ENCODE measurements at places on chromosomes 13 and 19. TPM values are rescaled to one million over a fixed set of nuclear protein-coding genes. Genes with fewer than 3 reads are reported as not detected.

LRRC63 gene
- 1.1 TPM for total RNA-seq

MISP gene
- 14.9 TPM for total RNA-seq

CACTIN gene
- total RNA-seq, result 23.4 TPM

S1PR4 gene
- total RNA-seq, result 7.3 TPM

IGFL2 gene
- not detected for total RNA-seq

STOML3 gene
- 5.1 TPM for total RNA-seq

F7 gene
- total RNA-seq, result 0.21 TPM

FCGBP gene
- total RNA-seq, result 65.8 TPM

DNA sequence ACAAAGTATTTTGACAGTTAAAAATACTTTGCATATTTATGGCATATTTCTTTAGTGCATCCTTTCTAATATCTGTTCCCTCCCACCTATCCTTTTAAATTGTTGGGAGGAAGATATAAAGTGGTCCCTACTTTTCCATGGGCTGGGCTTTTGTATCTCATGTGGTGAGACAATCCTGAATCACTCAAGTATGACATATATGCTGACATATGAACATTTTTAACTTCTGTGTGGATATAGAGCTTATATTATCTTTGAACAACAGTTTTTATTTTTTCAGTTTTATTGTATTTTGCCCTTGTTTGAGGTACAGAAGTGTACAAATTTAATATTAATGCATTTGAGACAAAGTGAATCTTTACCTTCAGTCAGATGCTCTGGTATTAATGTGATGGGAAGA is 3.4 kb downstream of the ZMYM2 start:
- no peak overlapping the region for H3K27ac ChIP-seq
- H3K4me3 ChIP-seq, result no peak overlapping the region
- DNase-seq, result no peak
- H3K27me3 ChIP-seq, result no peaks in the 10 kb centered on the region
- H3K36me3 ChIP-seq, result peaks cover 1% of the 10 kb centered on the region

DNA sequence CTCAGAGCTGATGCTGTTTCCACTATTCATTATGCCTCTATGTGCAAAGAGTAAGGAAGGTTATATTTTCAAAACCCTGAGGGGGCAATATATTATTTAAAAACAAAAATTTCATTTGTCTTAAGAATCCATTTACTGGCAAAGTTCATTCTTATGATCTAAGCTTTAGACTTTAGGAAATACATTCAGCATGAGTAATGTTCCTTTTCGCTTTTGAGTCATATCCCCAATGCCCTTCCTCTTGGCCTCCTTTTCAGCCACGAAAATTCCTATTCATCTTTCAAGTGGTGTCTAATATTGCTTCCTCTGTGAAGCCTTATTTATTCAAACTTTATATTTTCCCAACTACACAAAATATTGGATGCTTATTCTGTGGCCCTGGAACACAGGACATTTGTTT is 1317.0 kb downstream of the PCDH9 start:
- no peak overlapping the region for H3K4me3 ChIP-seq
- no peaks in the 10 kb centered on the region for H3K4me1 ChIP-seq
- no peak overlapping the region for H3K27ac ChIP-seq
- no peak for DNase-seq
- H3K27me3 ChIP-seq, result no peaks in the 10 kb centered on the region

DNA sequence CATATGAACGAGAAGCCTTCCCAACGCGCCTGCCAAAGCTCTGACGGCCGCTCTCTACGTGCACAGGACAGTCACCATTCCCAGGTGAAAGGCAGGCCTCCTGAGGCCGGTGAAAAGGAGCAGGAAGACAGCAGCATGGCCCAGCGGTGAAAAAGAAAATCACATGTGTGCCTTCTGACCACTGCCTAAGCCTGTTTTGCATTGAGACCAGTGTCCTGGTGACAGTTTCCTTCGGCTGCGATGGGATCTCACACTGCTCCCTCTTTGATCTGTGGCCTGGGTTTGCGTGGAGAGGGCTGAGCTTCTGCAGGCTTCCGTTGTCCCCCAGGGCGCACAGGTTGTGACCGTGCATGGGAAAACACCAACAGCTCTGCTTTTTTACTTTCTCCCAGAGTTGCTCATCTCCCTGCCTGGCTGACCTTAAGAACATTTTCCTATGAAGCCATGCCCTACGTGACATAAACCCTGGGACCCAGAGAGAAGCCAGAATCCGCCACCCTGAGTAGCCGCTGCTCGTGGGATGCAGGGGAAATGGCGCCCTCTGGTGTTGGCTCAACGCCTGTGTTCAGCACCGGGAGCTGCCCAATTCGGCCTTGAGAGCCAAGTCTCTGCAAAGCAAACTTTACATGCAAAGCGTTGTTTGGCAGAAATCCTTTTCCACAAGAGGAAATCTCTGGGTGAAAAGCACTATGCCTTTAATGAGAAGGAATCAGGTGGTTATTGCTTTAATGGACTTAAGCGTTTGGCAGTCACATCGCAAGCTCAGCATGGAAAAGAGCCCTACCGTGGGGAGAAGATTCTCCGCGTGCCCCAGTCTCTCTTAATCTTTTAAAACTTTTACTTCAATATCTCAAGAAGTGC is 112.2 kb upstream of the GPR12 start:
- H3K4me1 ChIP-seq, result no peaks in the 10 kb centered on the region
- H3K4me3 ChIP-seq, result no peak overlapping the region
- peak; percentile 25 for DNase-seq
- H3K36me3 ChIP-seq, result no peaks in the 10 kb centered on the region

GRCh38 chr13:83941701-83942335 is 59.5 kb upstream of the SLITRK1 start:
- DNase-seq, result no peak
- no peaks in the 10 kb centered on the region for H3K27me3 ChIP-seq
- no peaks in the 10 kb centered on the region for H3K36me3 ChIP-seq
- H3K4me1 ChIP-seq, result no peaks in the 10 kb centered on the region

DNA sequence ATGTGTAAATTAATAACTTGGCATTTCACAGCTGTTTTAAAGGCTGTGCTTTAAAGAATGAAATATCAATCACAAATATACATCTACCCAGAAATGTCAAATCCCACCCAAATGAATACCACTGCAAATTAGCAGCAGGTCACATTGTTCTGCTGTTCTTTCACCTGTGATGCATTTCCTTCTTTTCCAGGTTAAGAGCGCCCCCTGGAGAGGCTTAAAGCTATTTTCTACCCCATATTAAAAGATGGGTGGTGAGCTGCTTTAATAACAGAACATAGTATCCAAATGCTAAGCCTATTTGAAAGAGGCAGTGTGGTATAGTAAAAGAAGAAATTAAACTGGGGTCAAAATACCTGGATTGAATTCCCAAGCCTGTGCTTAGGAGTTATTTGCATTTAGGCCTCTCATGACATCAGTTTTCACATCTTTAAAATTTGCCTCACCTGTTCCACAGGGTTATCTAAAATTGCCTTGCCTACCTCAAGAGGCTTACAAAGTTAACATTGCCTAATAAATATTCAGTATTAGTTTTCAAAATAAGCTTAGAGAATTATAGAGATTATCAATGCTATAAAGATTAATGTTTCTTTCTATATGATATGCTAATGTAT is 396.9 kb upstream of the SLITRK5 start:
- no peak overlapping the region for H3K27ac ChIP-seq
- H3K27me3 ChIP-seq, result no peaks in the 10 kb centered on the region
- H3K4me1 ChIP-seq, result no peaks in the 10 kb centered on the region
- no peak overlapping the region for H3K4me3 ChIP-seq
- no peaks in the 10 kb centered on the region for H3K36me3 ChIP-seq

GRCh38 chr19:1295169-1296012 is 9.7 kb downstream of the EFNA2 start:
- peak; percentile 30 for DNase-seq
- H3K36me3 ChIP-seq, result no peaks in the 10 kb centered on the region
- no peak overlapping the region for H3K27ac ChIP-seq
- H3K27me3 ChIP-seq, result peaks cover 2% of the 10 kb centered on the region
- peaks cover 6% of the 10 kb centered on the region for H3K4me1 ChIP-seq
- no peak overlapping the region for H3K4me3 ChIP-seq

GRCh38 chr13:25796474-25796873 is 255.3 kb downstream of the SHISA2 start:
- H3K27me3 ChIP-seq, result no peaks in the 10 kb centered on the region
- DNase-seq, result no peak
- no peak overlapping the region for H3K27ac ChIP-seq

DNA sequence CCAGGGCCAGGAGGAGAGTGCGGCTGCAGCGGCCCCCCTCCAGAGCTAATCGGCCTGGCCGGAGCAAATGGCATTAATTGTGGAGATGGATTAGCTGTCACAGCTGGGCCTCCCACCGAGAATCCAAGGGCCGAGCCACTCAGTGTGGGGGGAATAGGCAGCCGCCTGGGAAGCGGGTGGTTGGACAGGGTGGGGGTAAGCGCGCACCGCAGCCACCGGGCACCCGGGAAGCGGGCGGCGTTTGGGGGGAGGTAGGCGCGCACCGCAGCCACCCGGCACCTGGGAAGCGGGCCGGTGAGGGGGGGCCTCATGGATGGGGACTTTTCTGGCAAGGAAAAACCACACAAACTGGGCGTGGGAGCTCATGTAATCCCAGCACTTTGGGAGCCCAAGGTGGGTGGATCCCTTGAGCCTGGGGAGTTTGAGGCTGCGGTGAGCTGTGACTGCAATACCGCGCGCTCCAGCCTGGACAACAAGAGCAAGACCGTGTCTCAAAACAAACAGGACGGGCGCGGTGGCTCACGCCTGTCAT is 9.7 kb downstream of the R3HDM4 start:
- no peak overlapping the region for H3K27ac ChIP-seq
- no peak for DNase-seq
- no peaks in the 10 kb centered on the region for H3K27me3 ChIP-seq
- no peaks in the 10 kb centered on the region for H3K36me3 ChIP-seq
- no peaks in the 10 kb centered on the region for H3K4me1 ChIP-seq

DNA sequence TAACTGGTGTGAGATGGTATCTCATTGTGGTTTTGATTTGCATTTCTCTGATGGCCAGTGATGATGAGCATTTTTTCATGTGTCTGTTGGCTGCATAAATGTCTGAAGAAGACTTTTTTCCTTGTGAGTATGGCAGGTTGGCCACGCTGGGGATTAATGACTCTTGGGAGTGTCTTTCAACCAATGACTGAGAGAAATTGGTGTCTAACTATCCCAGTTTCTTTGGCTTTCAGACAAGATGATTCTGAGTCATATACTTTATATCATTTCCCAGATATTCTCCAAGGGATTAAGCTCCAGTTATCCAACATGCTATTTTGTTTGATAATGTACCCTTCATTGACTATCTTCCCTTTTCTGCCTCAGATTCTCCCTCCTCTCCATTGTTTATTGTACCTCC is 35.5 kb upstream of the CSNK1A1L start:
- H3K4me1 ChIP-seq, result no peaks in the 10 kb centered on the region
- no peak for DNase-seq
- no peak overlapping the region for H3K4me3 ChIP-seq
- no peaks in the 10 kb centered on the region for H3K36me3 ChIP-seq
- H3K27me3 ChIP-seq, result no peaks in the 10 kb centered on the region

GRCh38 chr19:43624933-43625332 is 5.5 kb upstream of the ZNF428 start:
- no peak overlapping the region for H3K27ac ChIP-seq
- DNase-seq, result no peak
- H3K27me3 ChIP-seq, result no peaks in the 10 kb centered on the region
- no peaks in the 10 kb centered on the region for H3K4me1 ChIP-seq

- peaks cover 7% of the 10 kb centered on the region for H3K4me1 ChIP-seq
- H3K36me3 ChIP-seq, result no peaks in the 10 kb centered on the region
- peak overlapping the region; percentile 78 for H3K27ac ChIP-seq
- H3K27me3 ChIP-seq, result no peaks in the 10 kb centered on the region
- DNase-seq, result no peak
Observed at GRCh38 chr19:3699741-3700241, 477 bp downstream of the PIP5K1C start.

GRCh38 chr13:29707876-29708543 is 112.5 kb upstream of the SLC7A1 start:
- no peak for DNase-seq
- peaks cover 5% of the 10 kb centered on the region for H3K4me1 ChIP-seq
- no peak overlapping the region for H3K27ac ChIP-seq
- H3K36me3 ChIP-seq, result no peaks in the 10 kb centered on the region
- H3K4me3 ChIP-seq, result no peak overlapping the region
- H3K27me3 ChIP-seq, result peaks cover 2% of the 10 kb centered on the region

- H3K27ac ChIP-seq, result no peak overlapping the region
- DNase-seq, result no peak
- H3K4me3 ChIP-seq, result no peak overlapping the region
- H3K36me3 ChIP-seq, result no peaks in the 10 kb centered on the region
- H3K4me1 ChIP-seq, result no peaks in the 10 kb centered on the region
Observed at GRCh38 chr19:30358821-30359580, 13.2 kb upstream of the ZNF536 start.

GRCh38 chr19:44648631-44649251 is 5.0 kb downstream of the PVR start:
- H3K27me3 ChIP-seq, result no peaks in the 10 kb centered on the region
- peaks cover 25% of the 10 kb centered on the region for H3K36me3 ChIP-seq
- no peak overlapping the region for H3K4me3 ChIP-seq
- peak; percentile 81 for DNase-seq
- peak overlapping the region; percentile 67 for H3K27ac ChIP-seq
- peaks cover 11% of the 10 kb centered on the region for H3K4me1 ChIP-seq

DNA sequence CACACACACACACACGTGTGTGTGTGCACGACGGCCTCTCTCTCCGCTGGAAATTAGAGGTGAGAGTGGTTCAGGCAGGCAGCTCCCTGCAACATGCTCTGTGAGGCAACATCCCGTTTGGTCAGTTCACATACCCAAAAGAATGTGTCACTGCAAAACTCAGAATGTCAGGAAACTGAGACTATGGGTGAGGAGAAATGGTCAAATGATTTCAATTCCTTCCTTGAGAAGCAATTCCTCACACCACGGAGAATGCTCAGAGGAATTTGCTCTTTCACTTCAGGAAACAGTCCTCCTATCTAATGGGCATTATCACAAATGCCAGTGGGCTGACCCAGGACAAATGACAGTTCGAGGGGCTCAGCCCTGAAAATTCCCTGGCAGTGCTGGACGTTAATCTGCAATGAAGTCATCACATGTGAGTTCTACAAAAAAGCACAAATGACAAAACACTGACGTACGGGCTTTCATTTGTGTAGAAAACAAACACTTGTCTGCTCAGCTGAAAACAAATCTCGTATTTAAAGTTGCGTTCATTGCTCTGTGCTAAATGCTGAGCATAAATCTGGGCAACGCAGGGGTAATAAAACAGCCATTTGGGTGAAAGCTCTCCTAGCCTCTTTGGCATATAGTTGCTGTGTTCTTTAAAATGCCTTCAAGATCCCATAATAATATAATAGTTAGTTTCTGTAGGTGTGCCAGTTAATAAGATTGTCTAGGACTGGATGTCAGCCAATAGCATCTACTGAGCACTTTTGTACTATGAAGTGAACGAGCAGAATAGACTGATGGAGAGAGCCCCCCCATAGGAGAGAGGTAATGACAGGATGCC is 18.6 kb upstream of the LATS2 start:
- H3K36me3 ChIP-seq, result no peaks in the 10 kb centered on the region
- peak overlapping the region; percentile 78 for H3K27ac ChIP-seq
- DNase-seq, result peak; percentile 46
- H3K27me3 ChIP-seq, result no peaks in the 10 kb centered on the region
- no peak overlapping the region for H3K4me3 ChIP-seq

- DNase-seq, result no peak
- no peaks in the 10 kb centered on the region for H3K4me1 ChIP-seq
- H3K4me3 ChIP-seq, result no peak overlapping the region
- no peaks in the 10 kb centered on the region for H3K36me3 ChIP-seq
- no peak overlapping the region for H3K27ac ChIP-seq
- H3K27me3 ChIP-seq, result no peaks in the 10 kb centered on the region
Observed at GRCh38 chr19:28914173-28914572, 298.8 kb downstream of the UQCRFS1 start.
